ENCODE measurements at places on chromosomes 2 and 18.

DNA sequence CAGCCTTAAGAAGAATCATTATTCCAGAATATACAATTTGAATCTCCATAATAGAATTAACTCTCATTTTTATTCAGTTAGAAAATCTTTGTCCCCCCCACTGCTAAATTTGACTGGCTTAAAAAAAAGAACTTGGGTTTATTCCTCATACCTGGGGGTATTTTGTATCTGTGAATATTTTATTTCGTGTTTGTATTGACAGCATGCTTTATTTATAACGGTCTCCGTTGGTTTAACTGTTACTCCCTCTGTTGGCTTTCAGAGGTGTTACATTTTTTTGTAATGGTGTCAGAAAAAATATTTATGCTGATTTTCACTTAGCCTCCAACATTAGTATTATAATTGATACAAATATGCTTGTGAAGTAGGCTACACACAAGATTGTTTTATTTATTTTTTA lies 109.1 kb downstream of the HAUS1 start:
- no peak for DNase-seq

GRCh38 chr2:145807968-145808367 lies 1288.0 kb upstream of the ZEB2 start:
- DNase-seq: no peak

GRCh38 chr18:36350839-36351469 lies 53.4 kb downstream of the FHOD3 start:
- no peak for DNase-seq

- no peak for DNase-seq
These were observed 551.7 kb upstream of the NETO1 start for GRCh38 chr18:73419531-73419930.

DNA sequence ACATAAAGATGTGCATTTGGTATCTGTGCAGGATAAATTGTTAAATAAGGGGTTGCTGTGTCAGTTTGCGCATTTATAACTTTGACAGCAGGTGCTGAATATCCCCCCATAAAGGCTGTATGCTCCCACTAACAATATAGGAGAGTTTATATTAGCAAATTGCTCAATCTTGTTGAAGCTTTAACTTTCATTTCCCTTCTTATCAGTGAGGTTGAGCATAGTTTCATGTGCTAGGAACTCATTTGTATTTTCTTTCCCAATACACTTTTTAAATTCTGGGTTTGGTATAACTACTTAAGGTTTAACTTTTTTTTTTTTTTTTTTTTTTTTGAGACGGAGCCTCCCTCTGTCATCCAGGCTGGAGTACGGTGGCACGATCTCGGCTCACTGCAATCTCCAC lies 89.0 kb downstream of the FAM117B start:
- DNase-seq: no peak

DNA sequence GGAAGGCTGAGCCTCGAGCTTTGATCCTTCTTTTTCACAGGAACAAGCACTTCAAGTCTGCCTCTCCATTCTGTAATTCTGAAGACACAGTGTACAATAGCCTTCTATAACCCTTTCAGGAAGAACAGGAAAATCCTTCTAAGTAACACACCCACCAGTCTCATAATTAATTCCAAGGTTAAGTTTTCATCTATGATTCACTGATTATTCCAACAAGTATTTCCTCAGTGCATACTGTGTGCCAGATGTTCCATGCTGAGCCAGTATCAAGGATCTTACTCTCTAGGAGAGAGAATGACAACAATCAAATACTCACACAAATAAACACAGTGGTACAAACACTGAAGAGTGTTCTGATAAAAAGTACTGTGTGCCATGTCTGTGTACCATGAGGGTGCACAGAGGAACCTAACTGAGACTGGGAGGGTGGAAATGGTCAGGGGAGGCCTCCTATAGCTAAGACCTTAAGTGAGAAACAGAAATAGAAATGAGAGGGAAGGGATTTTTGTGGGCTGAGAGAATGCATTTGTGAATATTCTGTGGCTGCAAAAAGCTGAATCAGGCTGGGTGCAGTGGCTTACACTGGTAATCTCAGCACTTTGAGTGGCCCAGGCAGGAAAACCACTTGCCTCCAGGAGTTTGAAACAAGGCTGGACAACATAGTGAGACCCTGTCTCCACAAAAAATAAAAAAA lies 7.3 kb upstream of the MTLN start:
- DNase-seq: no peak

- peak; percentile 40 for DNase-seq
These were observed 64.9 kb downstream of the FIGN start for GRCh38 chr2:163670929-163671328.

- DNase-seq: no peak
These were observed 3.3 kb downstream of the ACVR1 start for GRCh38 chr2:157872791-157873190.

DNA sequence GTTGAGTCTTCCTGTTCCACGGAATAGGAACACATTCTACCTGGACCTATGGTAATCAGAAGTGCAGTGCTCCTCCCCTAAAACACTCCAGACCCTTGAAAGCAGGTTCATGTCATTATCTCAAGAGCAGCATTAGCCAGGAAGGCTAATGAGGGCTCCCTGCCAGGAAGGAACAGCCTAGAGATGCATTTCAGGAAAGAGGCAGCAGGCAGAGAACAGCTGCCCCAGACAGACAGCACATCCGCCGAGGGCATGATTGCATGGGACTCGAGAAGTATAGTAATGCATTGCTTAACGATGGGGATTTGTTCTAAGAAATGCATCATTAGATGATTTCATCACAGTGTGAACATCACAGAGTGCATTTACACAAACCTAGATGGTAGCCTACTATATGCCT lies 171.5 kb downstream of the ALK start:
- peak; percentile 59 for DNase-seq

GRCh38 chr2:106011380-106011779 lies 182.7 kb downstream of the UXS1 start:
- peak; percentile 15 for DNase-seq

DNA sequence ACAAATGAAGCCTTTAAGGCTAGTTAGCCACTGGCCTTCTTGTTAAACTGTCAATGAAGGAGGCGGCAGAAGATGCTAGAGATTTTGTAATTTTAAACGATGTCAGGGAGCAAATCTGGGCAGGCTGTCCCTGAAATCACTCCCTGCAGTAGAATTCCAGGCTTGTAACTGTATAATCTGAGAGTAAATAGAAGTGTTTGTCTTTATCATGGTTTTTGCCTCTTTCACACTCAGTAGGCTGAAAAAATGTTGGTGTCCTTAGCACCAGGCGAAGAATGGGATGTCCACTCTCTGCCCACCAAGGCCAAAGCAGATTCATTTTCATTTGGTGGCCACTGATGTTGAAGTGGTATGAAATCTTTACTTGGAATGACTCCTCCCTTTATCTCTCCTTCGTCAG lies 136.9 kb upstream of the THSD7B start:
- DNase-seq: no peak

DNA sequence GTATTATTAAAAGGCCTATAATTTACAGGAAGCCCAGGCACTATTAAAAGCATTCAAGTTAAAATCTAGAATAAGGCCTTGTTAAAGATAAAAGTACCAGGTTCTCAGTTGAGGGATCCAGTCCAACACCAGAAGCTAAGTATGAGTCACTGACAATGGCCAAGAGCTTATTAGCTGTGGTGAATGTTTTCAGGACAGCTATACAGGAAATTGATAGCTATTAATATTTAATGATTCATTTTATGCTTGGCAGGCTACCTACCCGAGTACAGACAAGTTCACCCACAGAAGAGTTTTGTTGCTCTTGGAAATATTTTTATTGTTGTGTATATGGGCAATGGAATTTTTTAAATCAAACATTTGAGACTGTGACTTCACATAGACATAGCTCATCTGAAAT lies 729.6 kb upstream of the ZNF804A start:
- DNase-seq: no peak

DNA sequence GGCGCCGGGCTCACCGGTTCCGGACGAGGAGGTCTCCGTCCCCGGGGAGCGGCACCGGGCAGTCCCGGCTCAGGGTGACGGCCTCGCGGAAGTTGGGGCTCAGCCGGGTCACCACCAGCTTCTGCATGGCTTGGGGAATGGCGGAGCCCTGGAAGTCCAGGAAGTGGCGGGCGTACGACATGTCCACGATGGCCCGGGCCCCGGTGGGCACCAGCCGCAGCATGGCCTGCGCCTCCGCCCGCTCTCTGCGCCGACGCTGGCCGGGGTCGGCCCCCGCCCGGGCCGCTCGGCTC lies 157 bp downstream of the PTGR3 start:
- DNase-seq: no peak

GRCh38 chr2:186949726-186950256 lies 100.8 kb upstream of the ZSWIM2 start:
- DNase-seq: no peak

GRCh38 chr18:22505141-22505591 lies 87.5 kb upstream of the CTAGE1 start:
- DNase-seq: no peak

DNA sequence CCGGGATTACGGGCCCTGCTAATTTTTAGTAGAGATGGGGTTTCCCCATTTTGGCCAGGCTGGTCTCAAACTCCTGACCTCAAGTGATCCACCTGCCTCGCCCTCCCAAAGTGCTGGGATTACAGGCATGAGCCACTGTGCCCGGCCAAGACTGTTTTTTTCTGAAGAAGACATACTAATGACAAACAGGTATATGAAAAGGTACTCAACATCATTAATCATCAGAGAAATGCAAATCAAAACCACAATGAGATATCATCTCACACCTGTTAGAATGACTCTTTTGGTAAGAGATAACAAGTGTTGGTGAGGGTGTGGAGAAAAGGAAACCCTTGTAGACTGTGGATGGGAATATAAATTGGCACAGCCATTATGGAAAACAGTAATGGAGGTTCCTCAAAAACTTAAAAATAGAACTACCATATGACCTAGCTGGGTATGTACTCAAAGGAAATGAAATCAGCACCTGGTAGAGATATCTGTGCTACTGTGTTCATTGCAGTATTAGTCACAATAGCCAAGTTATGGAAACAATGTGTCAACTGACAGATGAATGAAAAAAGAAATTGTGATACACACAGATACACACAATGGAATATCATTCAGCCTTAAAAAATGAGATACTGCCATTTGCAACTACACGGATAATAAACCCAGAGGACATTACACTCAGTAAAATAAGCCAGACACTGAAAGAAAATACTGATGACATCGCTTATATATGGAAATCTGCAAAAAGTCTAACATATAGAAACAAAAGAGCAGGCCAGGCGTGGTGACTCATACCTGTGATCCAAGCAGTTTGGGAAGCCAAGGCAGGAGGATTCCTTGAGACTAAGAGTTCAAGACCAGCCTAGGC lies 20.8 kb downstream of the SOS1 start:
- DNase-seq: no peak

DNA sequence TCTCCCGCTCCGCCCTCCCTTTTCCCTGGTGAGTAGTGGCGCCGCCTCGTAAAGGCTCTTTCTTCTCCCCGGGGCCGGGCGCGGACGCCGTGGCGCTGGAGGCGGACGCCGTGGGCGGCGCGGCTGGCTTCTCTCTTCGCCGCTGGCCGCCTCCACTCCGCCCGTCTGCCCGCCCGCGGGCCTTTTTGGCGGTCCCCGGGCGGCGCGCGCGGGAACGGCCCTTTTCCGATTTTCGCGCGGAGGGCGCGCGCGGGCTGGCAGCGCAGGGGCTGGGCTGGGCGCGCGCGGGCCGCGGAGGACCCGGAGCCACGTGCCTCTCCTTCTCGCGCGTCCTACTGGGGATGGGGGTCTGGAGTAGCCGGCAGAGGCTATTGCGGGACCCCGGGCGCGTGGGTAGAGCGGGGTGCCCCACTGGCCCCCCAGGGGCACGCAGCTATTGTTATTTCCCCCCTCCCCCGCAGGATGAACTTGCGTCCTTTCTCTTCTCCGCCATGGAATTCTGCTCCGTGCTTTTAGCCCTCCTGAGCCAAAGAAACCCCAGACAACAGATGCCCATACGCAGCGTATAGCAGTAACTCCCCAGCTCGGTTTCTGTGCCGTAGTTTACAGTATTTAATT lies 472 bp downstream of the SLC20A1 start:
- DNase-seq: peak; percentile 64

- no peak for DNase-seq
These were observed 7.6 kb downstream of the INHBB start for GRCh38 chr2:120353591-120353898.

GRCh38 chr18:54149078-54149697 lies 75.3 kb downstream of the MBD2 start:
- no peak for DNase-seq

- no peak for DNase-seq
These were observed 56.0 kb upstream of the ST8SIA3 start for GRCh38 chr18:57296336-57296735.

- no peak for DNase-seq
These were observed 610.2 kb downstream of the DSC3 start for GRCh38 chr18:30432349-30432748.

- no peak for DNase-seq
These were observed 55.0 kb upstream of the ITGA6 start for GRCh38 chr2:172372436-172372835.

DNA sequence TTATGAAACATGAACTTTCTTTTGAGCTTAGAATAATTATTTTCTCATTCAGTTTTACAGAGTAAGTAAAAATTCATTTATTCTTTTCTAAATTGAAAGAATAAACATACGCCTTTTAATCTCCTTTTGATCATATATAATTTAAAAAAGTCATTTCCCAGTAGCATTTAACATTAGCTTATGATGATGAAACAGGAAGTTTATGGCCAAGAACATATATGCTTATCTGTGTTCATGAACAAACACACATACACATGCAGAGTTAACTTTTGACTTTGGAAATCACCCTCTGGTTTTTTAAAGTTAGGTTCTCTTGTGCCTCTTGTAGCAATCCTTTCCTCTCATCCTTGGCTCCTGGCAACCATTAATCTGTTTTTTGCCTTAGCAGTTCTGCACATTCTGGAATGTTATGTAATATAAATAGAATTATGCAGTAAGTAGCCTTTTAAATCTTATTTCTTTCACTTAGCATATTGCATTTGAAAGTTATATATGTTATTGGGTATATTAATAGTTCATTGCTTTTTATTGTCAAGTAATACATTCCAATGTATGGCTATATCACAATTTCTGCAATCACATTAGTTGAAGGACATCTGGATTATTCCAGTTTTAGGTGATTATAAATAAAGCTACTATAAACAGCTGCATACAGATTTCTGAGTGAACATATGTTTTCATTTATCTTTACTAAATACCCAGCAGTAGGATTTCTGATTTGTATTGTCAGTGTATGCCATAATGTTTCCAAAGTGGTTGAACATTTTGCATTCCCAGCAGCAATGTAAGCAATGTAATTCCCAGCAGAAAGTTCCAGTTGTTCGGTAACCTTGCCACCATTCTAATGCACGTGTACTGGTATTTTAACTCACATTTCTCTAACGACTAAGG lies 210.3 kb downstream of the ZRANB3 start:
- no peak for DNase-seq

- DNase-seq: no peak
These were observed 296.9 kb upstream of the TRIB2 start for GRCh38 chr2:12419803-12420202.

Measured in NCI-H1092 treated with DMSO at 0.1 percent for 48 hours (cell line).